Activated T-cell treated with anti-CD3 and anti-CD28 coated beads, Interleukin-2, amount 50 U/mL, for 72 hours (primary cell): ENCODE measurements at places on chromosomes 11 and 22.

DNA sequence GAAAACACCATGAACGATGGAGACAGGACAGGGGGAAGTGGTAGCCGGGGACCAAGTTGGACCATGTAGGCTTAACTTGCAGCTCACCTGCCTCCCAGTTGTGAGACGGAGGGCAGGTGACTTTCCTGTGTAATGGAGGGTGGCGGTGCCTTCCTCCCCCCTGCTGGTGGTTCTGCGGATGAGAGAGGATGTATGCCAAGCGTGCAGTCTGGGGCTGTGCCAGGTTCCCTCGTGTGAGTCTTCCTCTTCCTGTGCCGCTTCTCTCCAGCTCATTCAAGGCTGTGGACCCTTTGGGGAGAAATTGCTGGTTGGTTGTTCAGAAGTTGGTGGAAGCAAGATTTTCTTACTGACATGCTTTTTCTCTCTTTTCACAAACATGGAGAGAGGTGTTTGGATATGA is 35.1 kb downstream of the MPPED1 start:
- no peak for DNase-seq

GRCh38 chr11:38952698-38953097 is 2354.7 kb upstream of the RAG2 start:
- DNase-seq: no peak

DNA sequence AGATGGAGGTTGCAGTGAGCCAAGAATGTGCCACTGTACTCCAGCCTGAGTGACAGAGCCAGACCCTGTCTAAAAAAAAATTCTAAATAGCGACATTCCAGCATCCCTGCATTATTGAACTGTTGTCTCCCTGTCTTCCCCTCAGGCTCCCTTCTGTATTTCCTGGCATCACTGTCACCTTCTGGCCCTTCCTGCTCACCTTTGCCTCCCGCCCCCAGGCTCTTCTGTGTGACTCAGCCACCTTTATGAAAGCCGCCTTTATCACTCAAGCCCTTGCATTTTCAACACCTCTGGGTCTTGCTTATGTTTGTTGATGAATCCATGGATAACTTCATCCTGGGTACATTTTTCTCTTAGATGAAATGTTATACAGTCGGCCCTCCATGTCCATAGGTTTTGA is 21.1 kb downstream of the UBASH3B start:
- DNase-seq: peak; percentile 46

DNA sequence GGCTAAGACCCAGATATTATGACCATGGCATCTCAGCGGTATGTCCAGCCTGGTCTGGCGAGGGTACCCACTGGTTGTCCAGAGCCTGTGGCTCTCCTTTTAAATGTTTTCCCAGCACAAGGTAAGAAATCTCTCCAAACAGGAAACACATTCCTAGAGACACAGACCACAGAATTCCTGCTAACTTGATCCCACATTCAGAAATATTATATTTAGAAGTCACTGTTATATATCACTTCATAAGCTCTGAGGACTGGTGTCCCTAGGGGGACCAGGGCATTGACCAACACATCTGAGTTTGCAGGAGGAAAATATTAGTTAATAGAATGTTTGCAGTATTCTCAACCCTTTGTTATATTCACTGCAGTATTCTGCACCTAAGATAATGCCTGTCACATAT is 23.1 kb downstream of the TMPRSS13 start:
- no peak for DNase-seq

GRCh38 chr11:80321786-80322185 is 881.0 kb upstream of the TENM4 start:
- no peak for DNase-seq

- no peak for DNase-seq
Observed at GRCh38 chr11:79501707-79502106, 60.9 kb upstream of the TENM4 start.

GRCh38 chr22:49749885-49750510 is 77.7 kb downstream of the BRD1 start:
- DNase-seq: no peak

GRCh38 chr22:22168190-22168940 is 76.2 kb upstream of the VPREB1 start:
- DNase-seq: peak; percentile 15

DNA sequence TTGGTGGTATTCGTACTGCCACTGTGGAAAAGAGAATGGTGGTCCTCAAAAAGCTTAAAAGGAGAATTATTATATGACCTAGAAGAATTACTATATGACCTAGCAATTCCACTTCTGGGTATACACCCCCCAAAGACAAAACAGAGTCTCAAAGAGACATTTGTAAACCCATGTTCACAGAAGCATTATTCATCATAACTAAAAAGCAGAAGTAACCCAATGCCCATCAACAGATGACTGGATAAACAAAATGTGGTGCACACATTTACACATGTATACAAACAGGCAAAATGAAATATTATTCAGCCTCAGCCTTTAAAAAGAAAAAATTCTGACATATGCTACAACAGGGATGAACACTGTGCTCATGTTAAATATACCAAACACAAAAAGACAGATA is 89.4 kb downstream of the ARHGAP32 start:
- DNase-seq: no peak

DNA sequence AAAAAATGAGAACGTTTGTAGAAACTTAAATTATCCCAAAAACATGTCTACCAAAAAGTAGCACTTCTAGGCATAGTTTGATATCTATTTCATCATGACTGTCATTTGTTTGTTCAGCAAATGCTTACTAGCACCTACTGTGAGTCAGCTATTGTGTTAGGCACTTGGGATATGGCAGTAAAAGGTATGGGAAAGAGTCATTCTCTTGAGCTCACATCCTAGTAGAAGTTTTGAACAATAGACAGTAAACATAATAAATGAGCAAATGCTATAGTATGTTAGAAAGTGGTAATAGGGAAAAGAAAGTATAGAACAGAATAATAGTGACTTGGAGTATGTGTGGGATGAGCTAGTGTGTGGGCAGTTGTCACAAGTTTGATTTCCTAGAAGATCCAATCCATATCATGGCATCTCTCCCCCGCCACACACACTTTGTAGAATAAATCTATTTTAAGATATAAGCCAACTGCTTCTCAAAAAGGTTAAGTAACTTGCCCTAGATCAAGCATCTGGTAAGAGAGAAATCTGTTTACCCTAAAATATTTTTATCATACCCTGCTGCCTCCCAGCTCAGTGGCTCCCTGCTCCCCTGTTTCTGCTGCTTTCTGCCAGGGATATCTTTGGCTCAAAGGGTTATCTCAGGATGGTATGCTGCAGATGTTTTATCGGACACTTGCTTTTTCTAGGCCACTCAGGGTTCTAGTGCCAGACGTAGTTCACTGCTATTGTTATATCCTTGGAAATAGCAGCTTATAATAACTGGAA is 129.7 kb downstream of the NCAM1 start:
- no peak for DNase-seq

GRCh38 chr11:17416492-17416891 is 28.0 kb upstream of the KCNJ11 start:
- no peak for DNase-seq

DNA sequence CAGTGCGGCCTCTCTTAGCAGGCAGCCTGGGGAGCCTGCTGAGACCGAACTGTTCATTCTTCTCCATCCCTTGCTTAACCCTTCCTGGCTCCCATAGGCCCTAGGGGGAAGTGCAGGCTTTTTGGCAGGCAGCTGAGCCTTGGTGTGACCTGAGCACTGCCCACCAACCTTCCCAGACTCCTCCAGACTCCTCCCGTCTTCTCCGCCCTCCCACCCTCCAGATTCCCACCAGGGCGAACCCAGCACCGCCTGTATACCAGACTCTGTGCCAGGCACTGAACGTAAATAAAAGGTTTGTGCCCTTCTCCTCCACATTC is 7.9 kb downstream of the RELT start:
- no peak for DNase-seq

GRCh38 chr11:42779555-42779954 is 532.2 kb upstream of the API5 start:
- no peak for DNase-seq

- DNase-seq: no peak
Observed at GRCh38 chr22:33299245-33299956, 241.2 kb upstream of the SYN3 start.

GRCh38 chr22:31055635-31056159 is 25.4 kb upstream of the SMTN start:
- no peak for DNase-seq

DNA sequence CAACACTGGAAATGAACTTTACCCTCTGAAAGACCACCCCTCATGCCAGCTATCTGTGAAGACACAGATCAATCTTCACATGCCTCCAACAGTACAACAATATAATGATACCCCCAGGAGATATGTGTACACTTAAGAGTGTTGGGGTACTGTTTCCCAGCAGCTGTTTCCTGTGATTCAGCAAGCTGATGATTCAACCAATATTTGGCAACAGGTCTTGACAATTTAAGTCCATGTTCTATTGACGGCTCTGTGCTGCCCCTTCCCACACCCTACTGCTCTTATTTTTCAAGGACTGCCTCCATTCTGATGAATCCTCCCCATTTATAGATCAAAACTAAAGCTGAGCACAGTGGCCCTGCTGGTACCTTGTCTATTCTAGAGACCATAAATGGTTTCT is 6.6 kb downstream of the SNX19 start:
- no peak for DNase-seq

DNA sequence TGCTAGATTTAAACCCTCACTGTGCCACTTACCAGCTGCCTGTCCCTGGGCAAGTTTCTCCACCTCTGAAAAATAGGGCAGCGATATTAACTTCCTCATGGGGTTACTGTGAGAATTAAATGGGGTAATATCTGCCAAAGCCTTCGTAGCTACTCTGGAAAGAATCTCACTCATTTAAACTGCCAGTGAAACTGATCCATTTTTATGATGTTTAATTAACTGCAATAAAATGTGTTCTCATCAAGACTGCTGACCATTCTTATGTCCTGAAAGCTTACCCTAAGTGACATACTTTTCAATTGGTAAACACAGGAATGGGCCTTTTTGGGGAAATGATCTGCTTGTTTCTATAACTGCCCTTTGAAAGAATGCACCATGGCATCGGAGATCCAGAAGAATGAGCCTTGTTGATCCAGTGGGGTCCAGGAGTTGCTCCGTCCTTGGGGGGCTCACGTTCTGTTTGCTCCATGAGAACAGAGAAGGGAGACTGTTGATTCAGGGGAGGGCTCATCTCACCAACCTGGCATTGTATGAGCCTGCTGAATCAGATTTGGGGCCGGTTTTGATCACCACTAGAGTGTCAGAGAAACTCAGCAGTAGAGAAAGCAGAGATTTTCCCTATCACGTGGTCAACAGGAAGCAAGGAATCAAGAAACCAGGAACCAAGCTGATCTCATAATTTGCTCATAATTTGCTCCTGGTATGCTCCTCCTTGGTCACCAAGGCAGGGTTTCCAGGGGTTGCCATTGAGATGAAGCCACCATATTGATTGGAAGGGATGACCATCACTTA is 7.0 kb upstream of the CCDC86 start:
- DNase-seq: no peak

DNA sequence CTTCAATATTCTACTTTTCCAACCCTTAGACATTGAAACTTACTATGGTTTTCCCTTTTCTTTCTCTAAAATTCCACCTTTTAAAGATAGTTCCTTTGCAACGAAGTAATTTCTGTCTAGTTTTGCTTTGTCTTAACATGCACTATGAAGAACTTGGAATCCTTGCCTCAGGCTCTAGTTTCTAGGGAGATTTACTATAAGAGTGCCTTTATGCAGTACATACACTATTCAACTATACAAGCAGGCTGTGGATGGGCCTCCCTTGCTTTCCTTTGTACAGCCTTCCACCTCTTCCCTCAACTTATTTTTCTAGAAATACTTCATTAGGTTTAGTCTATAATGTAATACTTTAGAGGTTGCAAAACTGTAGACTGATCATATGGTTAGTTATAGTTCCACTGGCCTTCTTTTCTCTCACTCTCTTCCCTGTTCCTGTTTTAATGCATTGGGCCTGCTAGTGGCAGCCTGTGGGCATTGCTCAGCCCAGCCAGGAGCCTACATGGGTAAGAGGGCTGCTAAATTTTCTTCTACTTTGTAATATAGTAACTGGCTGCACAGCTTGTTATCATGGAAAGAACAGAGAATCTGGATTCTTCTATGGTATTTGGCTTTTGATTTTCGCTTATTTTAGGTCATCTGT is 100.2 kb downstream of the C11orf87 start:
- DNase-seq: no peak

DNA sequence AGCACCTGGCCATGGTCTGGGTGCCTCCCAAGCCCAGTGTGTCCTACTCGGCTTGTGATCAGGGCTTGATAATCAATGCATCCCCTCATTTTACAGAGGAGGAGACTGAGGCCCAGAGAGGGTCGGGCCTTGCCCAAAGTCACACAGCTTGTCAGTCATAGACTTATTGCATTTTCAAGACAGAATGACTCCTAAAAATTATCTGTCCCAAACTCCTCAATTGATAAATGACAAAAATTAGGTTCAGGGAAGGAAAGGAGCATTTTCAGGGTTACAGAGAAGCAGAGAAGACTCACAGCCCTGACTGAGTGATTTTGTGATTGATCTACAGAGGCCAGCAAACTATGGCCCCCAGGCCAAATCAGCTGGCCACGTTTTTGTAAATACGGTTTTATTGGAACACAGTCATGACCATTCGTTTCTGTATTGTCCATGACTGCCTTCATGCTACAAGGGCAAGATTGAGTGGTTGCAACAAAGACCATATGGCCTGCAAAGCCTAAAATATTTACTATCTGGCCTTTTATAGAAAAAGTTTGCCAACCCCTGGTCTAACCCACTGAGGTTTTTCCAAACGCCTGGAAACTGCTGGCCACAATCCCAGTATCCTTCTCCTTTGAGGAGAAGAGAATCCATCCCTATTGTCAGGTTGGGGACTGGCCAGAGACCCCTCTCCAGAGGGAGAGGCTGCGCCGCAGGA is 35.1 kb upstream of the NAV2 start:
- DNase-seq: no peak

- no peak for DNase-seq
Observed at GRCh38 chr11:34408580-34409172, 30.1 kb upstream of the CAT start.

DNA sequence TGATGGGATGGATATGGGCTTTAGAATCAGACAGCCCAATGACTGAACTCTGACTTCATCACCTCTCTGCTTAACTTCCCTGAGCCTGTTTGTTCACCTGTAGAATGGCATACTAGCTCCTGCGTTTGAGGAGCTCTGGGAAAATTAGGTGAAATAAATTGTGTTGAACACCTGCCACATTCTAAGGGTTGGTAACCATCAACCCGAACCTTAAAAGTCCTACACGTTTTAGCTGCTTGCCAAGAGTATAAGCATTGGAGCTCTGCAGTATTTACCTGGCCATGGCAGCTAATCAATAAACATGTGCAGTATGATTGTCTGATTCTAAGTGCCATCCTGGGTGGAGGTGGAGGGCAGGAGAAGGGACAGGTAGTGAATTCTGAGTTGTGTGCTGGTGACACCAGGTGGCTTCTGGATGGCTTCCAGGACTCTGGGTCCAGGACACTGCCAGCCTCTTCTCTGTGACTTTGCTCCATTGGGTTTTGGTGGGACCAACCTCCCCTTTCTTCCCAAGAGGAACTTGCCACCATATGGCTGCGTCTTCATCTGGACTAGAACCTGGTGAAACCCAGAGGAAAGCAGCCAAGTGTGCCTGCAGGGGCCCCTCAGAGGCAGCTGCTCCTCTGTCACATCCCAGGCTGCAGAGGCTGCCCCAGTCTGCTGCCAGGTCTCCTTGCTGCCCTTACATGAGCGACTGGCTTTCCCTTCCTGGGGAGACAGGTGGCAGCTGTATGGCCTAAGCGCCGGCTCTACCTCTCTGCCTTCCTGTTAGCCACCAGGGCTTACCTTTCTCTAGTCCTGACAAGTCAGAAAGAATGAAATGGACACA is 85.6 kb downstream of the CACNG2 start:
- no peak for DNase-seq

- DNase-seq: no peak
Observed at GRCh38 chr11:17718510-17718962, 835 bp upstream of the MYOD1 start.
